Small intestine (tissue), 16 donors: ENCODE measurements at places on chromosomes 6 and 20. TPM values are rescaled to one million over a fixed set of nuclear protein-coding genes. Genes with fewer than 3 reads are reported as not detected.
A peak's percentile ranks its signal among the peaks of the same experiment; 100 is the strongest.

- DNase-seq, result no peak
These were observed 106.2 kb downstream of the DTD1 start for GRCh38 chr20:18694071-18694470.

GRCh38 chr20:7113577-7114466 is 346.3 kb downstream of the BMP2 start:
- peak; percentile 1 for DNase-seq

GRCh38 chr6:126064257-126064747 is 78.0 kb downstream of the TRMT11 start:
- no peak for DNase-seq

GRCh38 chr6:122984393-122984792 is 11.6 kb upstream of the CLVS2 start:
- no peak for DNase-seq

Gene OR14J1
- polyA plus RNA-seq, result not detected

Gene SCRT2
- not detected for polyA plus RNA-seq
